ENCODE measurements at places on chromosomes 4 and X. TPM values are rescaled to one million over a fixed set of nuclear protein-coding genes. Genes with fewer than 3 reads are reported as not detected.

DNA sequence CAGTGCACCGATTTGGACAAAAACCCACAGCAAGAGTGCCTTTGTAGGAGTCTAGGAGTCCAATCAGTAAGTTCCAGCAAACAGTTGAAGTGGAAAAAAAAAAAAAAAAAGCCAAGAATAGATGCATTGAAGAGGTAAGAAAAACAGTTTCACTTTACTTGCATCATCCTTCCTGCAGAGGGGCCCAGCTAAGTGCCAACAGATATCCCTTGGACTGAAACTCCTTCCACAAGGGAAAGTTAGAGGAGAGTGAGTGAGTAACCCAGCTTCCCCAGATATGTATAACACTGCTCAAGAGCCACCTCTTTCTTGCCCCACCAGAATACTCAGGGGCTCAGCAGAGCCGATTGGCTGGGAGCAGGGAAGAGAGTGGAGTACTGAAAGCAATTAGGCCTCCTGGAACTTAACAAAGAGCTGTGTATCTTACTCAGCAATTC, 617.7 kb upstream of the SMIM31 start:
- peak; percentile 12 for DNase-seq
- H3K27me3 ChIP-seq: no peaks in the 10 kb centered on the region
- no peaks in the 10 kb centered on the region for H3K36me3 ChIP-seq
- H3K4me1 ChIP-seq: peaks cover 9% of the 10 kb centered on the region

DNA sequence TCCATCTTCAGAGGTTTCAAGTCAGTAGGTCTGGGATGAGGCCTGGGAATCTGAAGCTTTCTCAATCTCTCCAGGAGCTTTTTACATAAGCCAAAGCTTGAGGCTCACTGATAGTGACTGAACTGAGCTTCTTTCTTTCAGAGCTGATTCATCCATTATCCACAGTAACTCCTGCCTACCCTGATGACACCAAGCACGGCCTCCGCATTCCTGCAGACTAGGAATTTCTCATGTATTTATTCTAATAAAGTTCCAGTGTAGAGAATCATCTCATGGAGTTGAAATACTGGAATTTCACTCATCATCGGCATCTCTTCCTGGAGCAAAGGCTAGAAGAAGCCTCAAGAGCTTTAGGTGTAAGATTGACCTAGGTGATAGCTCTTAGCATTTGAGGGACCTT, 12.1 kb upstream of the DCTD start:
- H3K27me3 ChIP-seq: no peaks in the 10 kb centered on the region
- no peaks in the 10 kb centered on the region for H3K4me1 ChIP-seq
- no peak for DNase-seq
- H3K27ac ChIP-seq: no peak overlapping the region
- H3K36me3 ChIP-seq: no peaks in the 10 kb centered on the region
- no peak overlapping the region for H3K4me3 ChIP-seq

- DNase-seq: peak; percentile 50
- no peak overlapping the region for H3K27ac ChIP-seq
- peak overlapping the region; percentile 29 for H3K4me3 ChIP-seq
- H3K27me3 ChIP-seq: no peaks in the 10 kb centered on the region
- H3K36me3 ChIP-seq: no peaks in the 10 kb centered on the region
These were observed 54.6 kb upstream of the RAPGEF2 start for GRCh38 chr4:159048166-159048886.

GRCh38 chr4:141057582-141057981, 75.7 kb downstream of the RNF150 start:
- DNase-seq: no peak
- H3K4me1 ChIP-seq: no peaks in the 10 kb centered on the region
- H3K27me3 ChIP-seq: peaks cover 14% of the 10 kb centered on the region
- H3K36me3 ChIP-seq: no peaks in the 10 kb centered on the region

DNA sequence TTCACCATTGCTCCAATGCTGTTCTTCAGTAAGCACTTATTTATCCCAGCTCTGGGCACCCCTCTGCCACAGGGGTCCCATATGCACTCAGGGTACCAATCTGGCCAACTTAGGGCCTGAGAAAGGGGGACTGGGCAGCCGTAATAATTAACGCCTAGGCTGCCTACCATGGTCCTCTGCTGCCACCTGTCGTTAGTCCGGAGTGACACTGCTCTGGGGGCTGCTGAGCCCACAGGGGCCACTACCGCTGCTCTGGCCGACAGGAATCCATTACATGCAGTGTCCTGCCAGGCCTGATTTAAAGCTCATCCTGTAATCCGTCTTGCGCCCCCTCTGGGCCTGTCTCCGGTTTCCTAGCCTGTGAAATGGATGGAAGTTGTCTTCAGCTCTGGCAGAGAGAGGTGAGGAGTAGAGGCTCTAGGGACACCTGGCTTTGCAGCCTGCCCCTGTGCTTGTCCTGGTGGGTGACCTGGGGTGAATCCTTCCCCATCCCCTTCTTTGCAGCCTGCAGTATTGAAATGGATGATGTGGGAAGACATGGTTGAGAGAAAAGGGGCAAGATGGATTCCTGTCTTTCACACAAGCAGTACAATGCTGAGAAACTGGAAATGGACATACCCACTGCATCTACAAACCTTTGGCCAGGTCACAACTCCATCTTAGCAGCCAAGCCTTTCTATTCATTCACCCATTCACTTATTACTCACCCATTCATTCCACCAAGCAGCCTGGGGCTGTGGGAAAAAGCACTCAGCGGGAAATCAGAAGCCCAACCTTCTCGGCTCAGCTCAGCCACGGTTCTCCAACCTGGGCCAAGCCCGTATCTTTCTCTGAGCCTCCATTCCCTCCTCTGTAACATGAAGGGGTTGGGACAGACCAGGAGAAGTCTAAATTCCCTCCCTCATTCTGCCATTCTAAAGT, 116.3 kb upstream of the NALF2 start:
- H3K27ac ChIP-seq: no peak overlapping the region
- H3K4me1 ChIP-seq: no peaks in the 10 kb centered on the region
- H3K27me3 ChIP-seq: peaks cover 99% of the 10 kb centered on the region
- H3K36me3 ChIP-seq: no peaks in the 10 kb centered on the region
- peak; percentile 66 for DNase-seq

GRCh38 chr4:90841676-90842075, 714.5 kb downstream of the CCSER1 start:
- no peak overlapping the region for H3K4me3 ChIP-seq
- H3K36me3 ChIP-seq: no peaks in the 10 kb centered on the region
- H3K4me1 ChIP-seq: peaks cover 29% of the 10 kb centered on the region

The MAGEA1 gene
- not detected for total RNA-seq

The CYBB gene
- 2.1 TPM for total RNA-seq

The ZCCHC18 gene
- 0.52 TPM for total RNA-seq
